ENCODE measurements at places on chromosomes 5 and 9.

GRCh38 chr5:136560126-136560525 lies 194.8 kb upstream of the TRPC7 start:
- no peak for DNase-seq

DNA sequence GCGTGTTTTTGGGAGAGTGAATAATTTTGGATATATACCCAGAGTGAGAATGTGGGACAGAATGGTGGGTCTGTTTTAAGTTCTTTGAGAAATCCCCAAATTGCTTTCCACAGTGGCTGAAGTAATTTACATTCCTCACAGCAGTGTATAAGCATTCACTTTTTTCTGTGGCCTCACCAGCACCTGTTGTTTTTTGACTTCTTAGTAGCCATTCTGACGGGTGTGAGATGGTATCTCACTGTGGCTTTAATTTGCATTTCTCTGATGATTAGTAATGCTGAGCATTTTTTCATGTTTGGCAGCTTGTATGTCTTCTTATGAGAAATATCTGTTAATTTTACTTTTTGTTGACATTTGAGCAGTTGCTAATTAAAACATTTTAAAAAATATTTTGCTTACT lies 9.4 kb upstream of the SPATA31D1 start:
- no peak for DNase-seq

DNA sequence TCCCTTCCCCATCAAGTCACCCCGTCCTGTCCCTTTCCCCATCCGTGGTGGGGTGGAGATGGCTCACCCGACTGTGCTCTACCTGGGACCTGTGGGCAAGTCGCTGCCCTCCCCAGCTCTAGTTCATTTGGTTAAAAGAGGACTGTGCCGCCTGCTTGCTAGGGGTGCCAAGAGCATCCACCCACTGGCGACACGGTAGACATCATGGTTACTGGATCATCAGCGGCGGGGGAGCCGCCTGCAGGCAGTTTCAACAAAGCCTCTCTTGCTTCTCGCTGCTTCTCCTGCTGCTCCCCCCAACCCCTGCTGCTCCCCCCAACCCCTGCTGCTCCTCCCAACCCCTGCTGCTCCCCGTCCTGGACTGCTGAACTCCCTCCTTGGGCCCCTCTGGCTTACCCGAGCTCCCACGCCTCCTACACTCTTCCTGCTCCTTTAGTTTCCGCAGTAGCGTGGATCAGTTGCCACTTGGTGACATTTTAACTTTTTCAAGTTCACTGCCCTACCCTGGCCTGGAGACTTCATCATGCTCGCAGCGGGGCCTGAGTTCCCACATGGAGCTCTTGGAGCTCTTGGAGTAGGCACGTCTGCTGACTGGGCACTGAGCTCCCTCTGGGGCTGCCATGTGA lies 22.0 kb upstream of the SCGB3A1 start:
- no peak for DNase-seq

GRCh38 chr5:38883842-38884241 lies 38.0 kb downstream of the OSMR start:
- no peak for DNase-seq

DNA sequence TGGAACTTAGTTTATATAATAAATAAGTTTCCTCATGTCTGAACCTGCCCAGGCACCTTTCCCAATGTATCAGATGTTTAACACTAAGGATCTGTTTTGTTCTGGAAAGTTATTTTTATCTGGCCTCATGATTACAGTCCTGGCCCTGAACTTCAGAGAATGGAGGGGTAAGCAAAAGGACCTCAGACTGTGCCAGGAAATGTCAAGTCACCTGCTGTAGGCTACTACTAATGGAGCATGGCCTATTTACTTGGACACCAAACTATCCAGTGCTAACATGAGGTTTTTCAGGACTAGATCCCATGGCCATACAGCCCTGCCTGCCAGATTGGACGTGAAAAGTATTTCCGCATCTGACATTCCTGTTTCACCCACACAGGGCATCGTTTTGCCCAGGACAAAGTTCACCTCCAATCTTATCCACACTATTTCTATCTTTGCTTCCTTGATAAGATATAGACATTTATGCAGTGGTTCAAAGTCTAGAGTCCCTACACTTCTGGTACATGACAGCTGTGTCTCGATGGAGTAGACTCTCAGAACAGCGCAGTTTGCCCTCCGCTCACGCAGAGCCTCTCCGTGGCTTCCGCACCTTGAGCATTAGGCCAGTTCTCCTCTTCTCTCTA lies at the start of gene BTNL8:
Gene BTNL8, plus strand, starts transcription at position 539 of the 626 bp plus-strand sequence. CDS start 152 bp downstream, outside the sequence.
- peak; percentile 17 for DNase-seq

DNA sequence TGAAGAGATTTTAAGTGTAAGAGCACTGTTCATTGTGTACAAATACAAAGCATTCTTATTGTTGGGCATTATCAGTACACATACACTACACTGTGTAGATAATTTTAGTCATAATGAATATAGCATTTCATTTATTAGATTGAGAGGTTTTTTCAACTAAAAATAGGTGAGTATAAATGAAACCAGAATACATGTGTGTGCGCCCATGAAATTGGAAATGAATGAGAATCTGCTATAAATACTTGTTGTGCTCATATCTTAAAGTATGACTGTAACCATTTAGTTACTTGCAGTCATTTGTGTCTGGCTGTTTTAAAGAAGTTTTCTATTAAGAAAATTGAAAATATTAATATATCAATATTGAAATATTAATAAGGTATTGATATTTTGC lies 189.0 kb upstream of the MEF2C start:
- no peak for DNase-seq

DNA sequence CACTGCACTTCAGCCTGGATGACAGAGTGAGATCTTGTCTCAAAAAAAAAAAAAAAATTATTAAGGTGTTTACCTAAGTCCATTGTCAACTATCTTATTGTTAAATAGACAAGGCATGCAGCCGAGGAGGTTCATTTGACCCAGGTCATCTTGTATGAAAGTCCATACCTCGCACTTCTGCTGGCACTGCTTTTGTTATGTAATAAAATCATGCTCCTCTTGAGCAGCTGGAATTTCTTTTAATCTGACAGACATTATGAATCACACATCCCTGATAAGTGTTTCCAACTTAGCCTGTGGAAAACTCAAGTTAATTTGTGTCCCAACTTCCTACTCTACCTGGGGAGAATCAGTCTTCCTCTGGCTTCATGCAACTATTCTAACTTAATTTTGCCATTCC lies 315.6 kb upstream of the KLF4 start:
- no peak for DNase-seq

- DNase-seq, result no peak
Observed at GRCh38 chr5:50646591-50646990, 19.8 kb upstream of the PARP8 start.

DNA sequence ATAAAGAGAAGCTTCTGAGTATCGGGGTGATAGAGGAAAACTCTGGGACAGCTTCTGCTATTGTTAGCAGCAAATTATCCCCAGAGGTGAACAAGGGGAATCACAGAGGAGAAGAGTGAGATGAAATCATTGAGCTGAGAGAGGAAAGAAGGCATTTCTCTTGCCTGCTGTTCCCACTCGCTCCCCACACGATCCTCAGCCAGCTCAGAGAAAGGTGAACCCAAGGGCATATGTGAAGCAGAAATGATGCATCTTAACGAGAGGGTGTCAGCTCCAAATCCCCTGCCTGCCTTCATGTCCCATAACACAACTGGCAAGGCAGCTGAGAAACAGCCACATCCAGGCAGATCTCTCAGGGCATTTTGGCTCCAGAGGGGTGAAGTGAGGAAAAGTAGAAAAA lies 111.6 kb downstream of the BRINP1 start:
- DNase-seq, result no peak

- peak; percentile 55 for DNase-seq
Observed at GRCh38 chr5:9173281-9174048, 372.4 kb downstream of the SEMA5A start.

DNA sequence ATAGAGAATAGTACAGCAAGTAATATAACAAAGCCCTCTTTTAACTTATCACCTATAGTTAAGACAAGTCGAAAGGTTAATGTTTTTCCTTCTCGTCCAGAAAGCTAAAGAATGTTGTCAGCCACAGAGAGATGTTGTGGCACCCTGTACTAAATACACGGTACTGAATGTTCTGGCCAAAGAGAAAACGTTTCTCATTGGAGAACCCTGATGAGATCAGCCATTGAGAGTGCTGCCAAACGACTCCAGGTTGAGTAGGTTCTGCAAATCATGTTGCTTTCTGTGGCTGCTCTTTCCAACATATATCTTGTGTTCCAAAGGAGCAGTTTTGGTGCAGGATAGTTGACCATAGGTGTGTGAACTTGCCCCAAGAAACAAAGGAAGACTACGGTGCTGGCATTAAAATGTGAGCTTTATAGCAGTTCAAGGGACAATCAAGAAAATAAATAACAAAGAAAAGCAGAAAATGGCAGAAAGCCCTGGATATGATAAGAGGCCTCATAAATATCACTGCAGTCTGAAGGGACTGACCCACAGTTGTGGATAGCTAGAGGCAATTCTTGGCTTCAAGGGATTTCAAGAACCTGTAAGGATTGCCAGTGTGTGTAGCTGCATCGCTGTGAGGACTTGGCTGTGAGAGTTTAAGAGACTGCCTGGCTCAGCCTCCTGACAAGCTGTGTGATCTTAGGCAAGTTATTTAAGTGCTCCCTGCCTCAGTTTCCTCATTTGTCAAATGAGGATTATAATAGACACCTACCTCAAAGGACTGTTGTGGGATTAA lies 102.7 kb downstream of the ARHGEF28 start:
- no peak for DNase-seq

- no peak for DNase-seq
Observed at GRCh38 chr5:179326122-179326927, 18.9 kb downstream of the ADAMTS2 start.

DNA sequence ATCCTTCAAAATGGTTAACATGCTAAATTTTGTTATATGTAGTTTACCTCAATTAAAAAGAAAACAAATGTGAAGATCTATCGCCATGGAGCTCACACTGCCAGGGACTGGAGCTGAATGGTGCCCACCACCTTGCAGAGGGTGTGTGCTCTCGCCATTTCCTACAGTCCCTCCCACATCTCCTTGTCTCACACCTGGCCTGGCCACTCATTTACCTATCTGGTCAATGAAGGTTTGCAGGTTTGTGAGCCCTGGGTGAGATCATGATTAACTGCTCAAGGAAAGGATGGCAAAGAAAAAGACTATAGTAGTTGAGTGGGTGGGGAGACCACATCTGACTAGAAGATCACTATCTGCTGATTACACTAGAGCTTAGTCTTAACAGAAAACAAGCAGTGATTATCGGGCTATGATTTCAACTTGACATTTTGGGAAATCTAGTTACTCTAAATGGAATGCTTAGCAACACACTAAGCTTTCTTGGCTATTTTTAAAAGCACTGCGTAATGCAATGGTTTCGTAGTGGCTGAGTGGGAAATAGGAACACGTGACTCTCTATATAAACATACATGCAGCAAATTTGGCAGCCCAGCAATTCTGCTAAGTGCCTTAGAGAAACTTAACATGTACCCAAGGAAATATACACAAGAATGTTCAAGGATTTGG lies 27.3 kb downstream of the PUM3 start:
- DNase-seq, result no peak

DNA sequence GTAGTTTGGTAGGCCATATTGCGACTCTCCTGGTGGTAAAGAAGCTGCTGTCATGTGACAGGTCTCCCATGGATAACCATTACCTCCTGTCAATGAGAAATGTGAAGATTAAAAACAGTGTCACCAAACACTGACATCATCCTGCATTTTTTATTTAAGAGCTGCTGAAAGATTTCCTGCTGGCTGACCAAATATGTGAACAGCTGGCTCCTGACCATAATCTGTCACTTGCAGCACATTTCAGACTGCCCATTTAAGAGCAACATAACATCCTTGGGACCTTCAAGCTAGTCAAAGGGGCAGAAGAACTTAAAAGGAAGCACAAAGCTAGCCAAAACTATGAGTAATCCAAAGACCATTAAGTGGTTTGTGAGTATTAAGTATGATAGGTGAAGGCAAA lies 288.0 kb downstream of the IZUMO3 start:
- no peak for DNase-seq

- DNase-seq, result no peak
Observed at GRCh38 chr9:87796196-87796595, 70.3 kb downstream of the CTSL start.

DNA sequence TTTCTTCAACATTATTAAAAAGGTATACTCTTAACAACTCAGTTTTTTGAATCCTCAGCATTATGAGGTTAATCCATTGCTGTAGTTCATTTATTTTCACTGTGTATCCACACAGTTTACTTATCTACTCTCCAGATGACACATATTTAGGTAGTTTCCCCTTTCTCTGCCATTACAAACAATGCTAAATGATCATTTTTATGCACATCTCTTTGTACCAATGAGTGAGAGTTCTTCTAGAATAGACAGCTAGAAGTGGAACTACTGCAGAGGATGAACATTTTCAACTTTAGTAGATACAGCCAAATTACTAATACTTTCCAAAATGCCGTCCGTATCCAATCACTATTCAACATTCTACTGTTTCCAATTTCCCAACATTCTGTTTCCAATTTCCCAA lies 11.5 kb downstream of the AFF4 start:
- DNase-seq, result no peak

GRCh38 chr9:133754688-133755227 lies 16.6 kb upstream of the SARDH start:
- DNase-seq, result no peak

GRCh38 chr5:14816999-14817761 lies 54.4 kb downstream of the ANKH start:
- peak; percentile 81 for DNase-seq

DNA sequence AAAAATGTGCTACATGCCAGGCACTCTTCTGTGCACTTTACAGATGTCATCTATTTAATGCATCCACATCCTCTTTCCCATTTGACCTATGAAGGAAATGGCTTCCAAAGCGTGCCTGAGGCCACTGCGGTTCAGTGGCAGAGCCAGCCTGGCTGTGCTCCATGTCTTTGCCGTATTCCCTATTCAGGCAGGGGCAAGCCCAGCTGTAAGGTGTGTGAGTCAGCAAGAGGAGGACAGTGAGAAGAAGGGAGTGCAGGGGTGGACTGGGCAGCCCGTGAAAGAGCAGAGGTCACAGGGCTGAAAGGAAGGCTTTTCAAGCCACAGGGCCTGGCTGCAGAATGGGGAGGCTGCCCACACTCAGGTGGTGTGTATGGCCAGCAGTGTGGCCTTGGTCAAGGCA lies 91.7 kb downstream of the HRH2 start:
- DNase-seq, result peak; percentile 92

DNA sequence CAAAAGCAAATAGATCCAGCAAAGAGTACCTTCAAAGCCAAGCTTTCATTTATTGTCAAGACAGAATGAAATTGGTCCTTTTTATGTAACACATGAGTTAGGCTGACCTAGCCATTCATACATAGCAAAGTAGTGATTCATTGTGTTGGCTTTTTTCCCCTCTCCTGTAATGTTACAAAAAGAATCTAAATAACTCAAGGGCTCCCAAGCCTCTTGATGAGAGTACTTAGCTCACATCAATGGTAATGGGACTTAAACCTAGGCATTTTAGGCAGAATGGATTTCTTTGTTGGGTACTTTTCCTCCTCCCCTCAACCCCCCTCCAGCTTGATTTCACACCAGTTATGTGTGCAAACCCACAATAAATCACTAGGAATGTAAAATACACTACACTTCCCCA lies 123.7 kb downstream of the EBF1 start:
- DNase-seq, result peak; percentile 74

- DNase-seq, result no peak
Observed at GRCh38 chr5:5752844-5753243, 330.4 kb downstream of the ICE1 start.

Data from RWPE1 (cell line).